Activated CD4-positive, alpha-beta T cell treated with anti-CD3 and anti-CD28 coated beads, Interleukin-2, amount 50 U/mL, for 16 hours (primary cell): ENCODE measurements at places on chromosomes 1 and 21.

GRCh38 chr1:115324649-115325420 is 13.2 kb downstream of the NGF start:
- DNase-seq = no peak

GRCh38 chr1:199843861-199844260 is 183.6 kb upstream of the NR5A2 start:
- DNase-seq = no peak

GRCh38 chr1:2789164-2789985 is 12.1 kb downstream of the TTC34 start:
- no peak for DNase-seq

DNA sequence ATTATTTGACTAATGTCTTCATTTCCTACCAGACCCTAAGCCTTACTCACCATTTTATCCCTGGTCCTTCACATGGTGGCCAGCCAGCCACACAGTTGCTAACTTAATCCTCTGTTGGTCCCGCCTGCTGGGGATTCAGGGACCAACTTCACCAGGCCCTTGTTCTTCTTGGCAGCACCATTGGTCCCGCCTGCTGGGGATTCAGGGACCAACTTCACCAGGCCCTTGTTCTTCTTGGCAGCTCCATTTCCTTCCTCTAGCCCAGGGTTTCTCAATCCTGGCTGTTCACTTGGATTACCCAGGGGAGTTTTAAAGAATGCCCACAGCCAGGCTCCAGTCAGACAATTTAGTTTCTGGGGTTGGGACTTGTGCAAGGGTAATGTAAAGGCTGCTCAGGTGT is 233.1 kb upstream of the CSF3R start:
- DNase-seq = no peak

DNA sequence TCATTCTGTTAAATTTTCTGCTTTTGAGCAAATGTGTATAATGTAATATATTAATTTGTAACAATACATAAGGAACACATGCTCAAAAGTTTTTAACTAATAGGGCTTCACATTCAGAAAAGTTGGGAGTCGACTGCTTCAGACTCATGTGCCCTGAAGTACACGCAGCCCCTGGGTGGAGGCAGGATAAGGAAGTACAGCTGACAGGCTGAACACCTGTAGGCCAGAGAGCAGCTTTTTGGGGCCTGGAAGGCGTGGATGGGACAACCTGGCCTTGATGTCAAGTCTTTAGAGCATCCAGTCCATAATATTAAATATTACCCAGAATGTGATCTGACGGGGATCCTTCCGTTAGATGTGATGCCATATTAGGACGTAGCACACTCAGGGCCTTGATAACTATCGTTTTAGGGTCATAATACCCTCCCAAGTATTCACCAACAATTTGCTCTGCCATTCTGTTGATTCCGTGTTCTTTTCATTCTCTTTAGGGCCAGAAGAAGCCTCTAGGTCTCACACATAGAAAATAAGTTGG is 485.2 kb downstream of the SIPA1L2 start:
- no peak for DNase-seq

- DNase-seq = no peak
These were observed 3.6 kb downstream of the BEST4 start for GRCh38 chr1:44784094-44785028.

GRCh38 chr1:101200513-101200912 is 36.3 kb upstream of the S1PR1 start:
- DNase-seq = no peak

GRCh38 chr1:199778324-199778955 is 249.1 kb upstream of the NR5A2 start:
- no peak for DNase-seq

- DNase-seq = peak; percentile 96
These were observed 147.8 kb downstream of the TOMM20 start for GRCh38 chr1:234980645-234981396.

GRCh38 chr1:30437059-30437576 is 286.3 kb downstream of the MATN1 start:
- DNase-seq = no peak

DNA sequence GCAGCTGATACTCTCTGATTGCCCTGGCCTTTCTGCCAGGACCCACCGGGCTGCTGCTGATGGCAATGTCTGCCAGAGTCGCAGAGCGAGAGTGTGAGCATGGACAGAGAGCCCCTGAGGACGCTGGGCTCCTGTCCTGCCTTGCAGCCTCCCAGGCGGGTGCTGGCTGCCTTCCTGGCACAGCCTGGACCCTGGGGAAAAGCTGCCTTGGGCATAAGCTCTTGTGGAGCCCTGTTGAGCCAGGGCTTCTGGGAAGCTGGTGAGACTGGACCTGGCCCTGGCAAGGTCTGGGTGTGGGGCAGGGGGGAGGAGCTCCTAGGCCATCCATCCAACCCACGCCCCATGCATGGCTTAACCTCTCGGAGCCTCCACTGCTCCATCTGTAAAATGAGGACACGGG is 105.8 kb upstream of the WNT4 start:
- DNase-seq = no peak

DNA sequence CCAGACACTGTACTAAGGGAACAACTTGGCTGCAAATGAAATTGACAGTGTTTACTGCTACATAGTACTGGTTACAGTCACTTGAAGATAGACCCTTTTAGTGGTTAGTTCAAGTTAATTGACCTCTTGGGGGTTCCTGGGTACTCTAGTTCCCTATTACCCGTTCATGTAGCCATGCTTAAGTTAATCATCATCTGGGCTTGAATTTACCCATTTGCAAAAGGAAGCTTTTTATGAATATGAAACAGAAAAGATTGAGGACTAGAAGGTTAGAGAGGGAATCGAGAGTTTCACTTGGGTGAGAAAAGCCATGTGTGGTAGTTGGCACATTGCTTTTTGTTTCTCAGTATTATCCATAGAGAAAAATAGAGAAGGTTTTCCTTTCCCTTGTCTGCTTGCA is 2.7 kb downstream of the MIA3 start:
- no peak for DNase-seq

GRCh38 chr1:78079580-78079979 is 33.8 kb downstream of the GIPC2 start:
- no peak for DNase-seq

DNA sequence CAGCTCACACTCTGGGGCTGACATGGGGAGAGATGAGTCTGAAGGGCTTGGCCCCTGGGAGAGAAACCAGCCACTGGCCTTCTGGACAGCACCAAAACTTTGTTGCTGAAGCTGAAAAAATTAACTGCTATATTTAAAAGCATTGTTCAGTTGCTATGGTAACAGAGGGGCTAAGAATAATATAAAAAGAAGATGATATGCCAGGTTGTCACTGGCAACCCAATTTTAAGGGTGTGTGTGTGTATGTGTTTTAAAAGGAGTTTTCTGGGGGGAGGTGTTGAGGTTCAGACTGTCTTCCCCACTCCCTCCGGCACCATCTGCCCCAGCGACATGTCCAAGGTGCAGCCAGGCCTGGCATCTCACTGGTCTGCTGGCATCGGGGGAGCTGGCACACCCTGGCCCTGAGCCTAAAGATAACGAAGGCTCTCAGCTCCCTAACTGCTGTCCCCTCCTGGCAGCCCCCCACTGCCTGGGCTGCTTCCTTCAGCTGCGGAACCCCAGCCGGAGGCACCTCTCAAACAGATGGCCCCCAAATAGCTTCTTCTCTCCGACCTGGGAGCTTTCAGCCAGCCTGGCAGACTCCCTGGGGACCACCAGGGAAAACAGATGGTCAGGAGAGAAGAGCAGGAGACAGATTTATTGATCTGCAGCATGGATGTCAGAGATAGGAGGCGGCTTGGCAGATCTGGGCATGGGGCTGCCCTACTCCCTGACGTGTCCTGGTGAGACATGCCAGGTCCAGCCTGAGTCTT is 203.9 kb downstream of the HIVEP3 start:
- no peak for DNase-seq

GRCh38 chr1:28309702-28310101 is 19.1 kb upstream of the MED18 start:
- no peak for DNase-seq

- no peak for DNase-seq
These were observed 7.9 kb downstream of the ALX3 start for GRCh38 chr1:110062612-110063011.

DNA sequence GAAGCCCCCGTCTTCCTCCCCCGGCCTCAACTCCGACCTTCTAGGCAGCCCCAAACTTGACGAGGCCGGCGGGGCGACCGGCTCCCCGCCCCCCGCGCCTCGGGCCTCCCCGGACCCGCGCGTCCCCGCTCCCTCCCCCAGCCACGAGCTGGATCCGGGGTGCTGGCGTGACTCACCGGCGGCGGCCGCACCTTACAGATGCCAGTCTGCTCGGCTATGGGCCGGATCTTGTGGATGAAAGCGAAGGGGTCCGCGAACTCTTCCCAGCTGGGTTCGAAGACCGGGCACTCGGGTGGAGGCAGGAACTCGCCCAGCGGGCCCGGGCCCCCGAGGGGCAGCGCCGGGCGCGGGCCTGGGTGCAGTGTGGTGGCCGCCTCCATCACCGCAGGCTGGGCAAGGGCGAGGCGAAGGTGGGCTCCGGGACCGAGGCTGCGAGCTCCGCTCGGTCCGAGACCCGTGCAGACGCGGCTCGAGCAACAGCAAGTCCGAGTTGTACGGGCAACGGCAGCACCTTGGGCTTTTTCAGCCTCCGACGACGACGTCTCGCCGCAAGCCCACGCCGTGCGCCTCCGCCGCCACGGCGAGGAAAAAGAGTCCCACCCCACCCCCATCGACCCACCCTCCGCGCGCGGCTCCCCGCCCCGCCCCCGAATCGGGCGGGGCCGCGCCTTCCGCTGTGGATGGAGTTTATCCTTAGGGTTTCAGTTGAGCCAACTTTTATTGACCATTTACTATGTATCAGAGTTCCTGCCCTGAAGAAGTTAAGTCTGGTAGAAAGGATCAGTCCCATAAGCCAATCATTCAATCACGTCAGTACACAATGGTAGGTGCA is at the start of gene KDM5B:
TSS of gene KDM5B (minus strand) at position 496 of the 832 bp plus-strand sequence. CDS start at position 380, 116 bp downstream.
- DNase-seq = peak; percentile 63
